ENCODE measurements at places on chromosomes 2 and 18.

- peaks cover 59% of the 10 kb centered on the region for H3K4me1 ChIP-seq
- peaks cover 5% of the 10 kb centered on the region for H3K36me3 ChIP-seq
- H3K27ac ChIP-seq, result no peak overlapping the region
- DNase-seq, result no peak
- H3K4me3 ChIP-seq, result no peak overlapping the region
Observed at GRCh38 chr2:97936199-97936598, 59.5 kb downstream of the TMEM131 start.

DNA sequence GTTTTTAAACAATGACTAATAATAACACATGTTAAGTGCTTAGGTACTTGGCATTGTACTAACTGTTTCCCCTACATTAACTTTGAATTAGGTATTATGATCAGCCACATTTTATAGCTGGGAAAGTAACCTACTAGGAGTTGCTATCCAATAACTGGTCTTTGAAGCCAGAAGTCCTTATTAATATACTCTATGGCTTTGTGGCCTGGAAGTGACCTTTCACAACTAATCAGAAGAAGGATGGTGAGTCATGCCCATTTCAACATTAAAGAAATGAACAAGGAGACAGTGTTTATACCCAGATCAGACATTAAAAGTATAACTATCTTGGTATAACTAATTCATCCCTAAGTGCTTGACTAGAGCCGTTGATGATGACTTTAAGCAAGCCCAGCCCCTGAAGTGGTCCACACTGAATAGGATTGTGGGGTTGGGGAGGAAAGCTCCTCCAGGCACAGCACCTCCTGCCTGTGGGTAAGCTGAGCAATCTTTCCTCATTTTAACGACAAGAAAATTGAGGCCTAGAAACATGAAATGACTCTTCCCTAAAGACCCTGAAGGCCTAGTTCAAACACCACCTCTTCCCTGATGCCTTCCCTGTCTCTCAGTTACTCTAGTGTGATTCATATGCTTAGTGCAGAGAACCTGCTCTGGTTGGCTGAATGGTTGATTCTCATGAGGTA lies 71.6 kb upstream of the RFX8 start:
- DNase-seq, result no peak
- no peak overlapping the region for H3K4me3 ChIP-seq
- peaks cover 15% of the 10 kb centered on the region for H3K4me1 ChIP-seq
- H3K27ac ChIP-seq, result no peak overlapping the region

GRCh38 chr2:110875384-110875725 lies 143.0 kb downstream of the ACOXL start:
- peaks cover 4% of the 10 kb centered on the region for H3K36me3 ChIP-seq
- peaks cover 13% of the 10 kb centered on the region for H3K4me1 ChIP-seq
- H3K27ac ChIP-seq, result no peak overlapping the region
- H3K27me3 ChIP-seq, result peaks cover 32% of the 10 kb centered on the region
- no peak for DNase-seq

GRCh38 chr2:142940606-142941223 lies 63.3 kb downstream of the KYNU start:
- no peak overlapping the region for H3K27ac ChIP-seq
- no peaks in the 10 kb centered on the region for H3K36me3 ChIP-seq
- no peaks in the 10 kb centered on the region for H3K4me1 ChIP-seq
- no peak overlapping the region for H3K4me3 ChIP-seq
- no peak for DNase-seq

- no peak for DNase-seq
- H3K27me3 ChIP-seq, result no peaks in the 10 kb centered on the region
- H3K36me3 ChIP-seq, result no peaks in the 10 kb centered on the region
- H3K4me1 ChIP-seq, result peaks cover 2% of the 10 kb centered on the region
- no peak overlapping the region for H3K27ac ChIP-seq
- H3K4me3 ChIP-seq, result no peak overlapping the region
Observed at GRCh38 chr2:105432749-105433148, 33.9 kb upstream of the FHL2 start.

GRCh38 chr2:172340394-172340793 lies 87.0 kb upstream of the ITGA6 start:
- no peak for DNase-seq
- H3K4me1 ChIP-seq, result peaks cover 21% of the 10 kb centered on the region
- peak overlapping the region; percentile 60 for H3K4me3 ChIP-seq
- H3K36me3 ChIP-seq, result peaks cover 3% of the 10 kb centered on the region
- no peak overlapping the region for H3K27ac ChIP-seq

- peak; percentile 90 for DNase-seq
- H3K27ac ChIP-seq, result no peak overlapping the region
- no peaks in the 10 kb centered on the region for H3K4me1 ChIP-seq
- no peaks in the 10 kb centered on the region for H3K36me3 ChIP-seq
Observed at GRCh38 chr2:237512774-237513466, 25.9 kb downstream of the MLPH start.

DNA sequence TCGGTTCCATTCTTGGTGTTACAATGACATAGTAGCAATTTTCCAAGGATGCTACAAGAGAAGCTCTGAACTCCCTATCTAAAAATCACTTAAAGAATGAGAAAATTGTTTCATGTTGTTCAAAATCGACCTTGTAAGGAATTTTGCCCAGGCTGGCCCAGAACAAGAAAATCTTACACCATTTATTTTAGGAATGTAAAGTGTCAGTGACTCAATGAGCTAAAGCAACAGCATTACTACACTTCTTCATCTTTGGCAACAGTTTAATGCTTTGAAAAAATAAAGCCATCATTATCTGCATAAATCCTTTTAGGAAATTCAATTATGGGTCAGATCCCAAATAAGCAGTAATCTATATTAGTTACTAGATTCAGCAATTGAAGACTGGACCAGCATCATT lies 38.6 kb downstream of the SLC25A12 start:
- DNase-seq, result no peak
- no peaks in the 10 kb centered on the region for H3K4me1 ChIP-seq
- no peak overlapping the region for H3K27ac ChIP-seq
- no peaks in the 10 kb centered on the region for H3K27me3 ChIP-seq

DNA sequence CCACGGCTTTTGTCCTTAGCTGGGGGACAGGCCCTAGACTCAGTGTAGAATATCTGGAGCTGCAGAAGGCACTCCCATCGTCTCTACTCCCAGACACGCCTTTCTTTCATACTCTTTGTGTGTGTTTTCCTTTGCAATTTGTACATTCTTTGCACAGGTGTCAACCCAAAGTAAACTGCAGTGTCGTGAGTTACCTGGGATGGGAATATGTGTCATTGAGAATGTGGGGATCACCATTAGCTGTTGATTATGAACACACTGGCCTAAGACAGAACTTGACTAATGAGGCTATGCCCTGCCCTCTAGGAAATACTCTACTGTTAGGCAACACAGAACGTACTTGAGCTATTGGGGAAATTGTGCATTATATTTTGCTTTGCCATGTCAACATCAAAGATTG lies 233.3 kb downstream of the SETBP1 start:
- DNase-seq, result no peak
- H3K36me3 ChIP-seq, result no peaks in the 10 kb centered on the region
- H3K27ac ChIP-seq, result no peak overlapping the region
- H3K4me1 ChIP-seq, result peaks cover 4% of the 10 kb centered on the region
- no peak overlapping the region for H3K4me3 ChIP-seq
- peaks cover 28% of the 10 kb centered on the region for H3K27me3 ChIP-seq

- no peak overlapping the region for H3K4me3 ChIP-seq
- no peak overlapping the region for H3K27ac ChIP-seq
- no peaks in the 10 kb centered on the region for H3K27me3 ChIP-seq
- no peaks in the 10 kb centered on the region for H3K4me1 ChIP-seq
- DNase-seq, result no peak
Observed at GRCh38 chr2:146817613-146818012, 1027.2 kb upstream of the ACVR2A start.

DNA sequence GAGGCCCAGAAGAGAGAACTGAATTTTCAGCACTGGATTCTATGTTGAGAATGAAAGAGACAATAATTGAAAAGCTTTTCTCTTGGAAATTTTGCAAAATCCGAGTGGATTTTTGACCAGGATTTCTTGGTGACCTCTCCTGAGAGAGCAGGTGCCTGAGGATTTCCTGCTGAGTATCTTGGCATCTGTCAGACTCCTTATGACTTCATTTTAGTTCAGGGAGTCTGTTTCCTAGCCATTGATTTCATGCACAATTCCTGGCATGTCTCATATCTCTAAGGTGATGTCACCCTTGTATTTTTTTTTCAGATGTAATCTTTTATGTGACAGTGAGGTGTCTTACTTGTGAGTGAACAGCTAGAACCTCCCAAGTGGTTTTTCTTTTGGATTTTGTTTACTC lies 195.9 kb downstream of the NEDD4L start:
- H3K27ac ChIP-seq, result no peak overlapping the region
- no peaks in the 10 kb centered on the region for H3K36me3 ChIP-seq
- no peaks in the 10 kb centered on the region for H3K27me3 ChIP-seq

DNA sequence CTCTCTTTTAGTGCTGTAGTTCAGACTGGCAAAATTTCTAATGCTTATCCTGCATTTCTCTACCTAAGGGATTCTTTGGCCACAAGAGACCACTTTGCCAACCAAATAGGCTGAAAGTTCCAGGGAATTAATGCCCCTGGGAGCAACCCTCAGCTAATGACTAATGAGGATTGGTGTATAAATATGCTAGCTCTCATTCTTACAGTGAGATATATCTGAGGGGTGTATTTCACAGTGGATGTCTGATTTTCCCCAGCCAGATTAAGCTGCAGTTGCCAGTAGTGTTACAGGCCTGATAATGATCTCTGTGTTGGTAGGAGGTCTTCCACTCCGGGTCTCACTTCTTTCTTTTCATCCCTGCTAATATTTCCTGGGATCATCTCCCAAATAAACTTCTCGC lies 90.4 kb downstream of the GULP1 start:
- no peak for DNase-seq
- H3K4me1 ChIP-seq, result no peaks in the 10 kb centered on the region
- H3K4me3 ChIP-seq, result no peak overlapping the region
- H3K27me3 ChIP-seq, result no peaks in the 10 kb centered on the region

DNA sequence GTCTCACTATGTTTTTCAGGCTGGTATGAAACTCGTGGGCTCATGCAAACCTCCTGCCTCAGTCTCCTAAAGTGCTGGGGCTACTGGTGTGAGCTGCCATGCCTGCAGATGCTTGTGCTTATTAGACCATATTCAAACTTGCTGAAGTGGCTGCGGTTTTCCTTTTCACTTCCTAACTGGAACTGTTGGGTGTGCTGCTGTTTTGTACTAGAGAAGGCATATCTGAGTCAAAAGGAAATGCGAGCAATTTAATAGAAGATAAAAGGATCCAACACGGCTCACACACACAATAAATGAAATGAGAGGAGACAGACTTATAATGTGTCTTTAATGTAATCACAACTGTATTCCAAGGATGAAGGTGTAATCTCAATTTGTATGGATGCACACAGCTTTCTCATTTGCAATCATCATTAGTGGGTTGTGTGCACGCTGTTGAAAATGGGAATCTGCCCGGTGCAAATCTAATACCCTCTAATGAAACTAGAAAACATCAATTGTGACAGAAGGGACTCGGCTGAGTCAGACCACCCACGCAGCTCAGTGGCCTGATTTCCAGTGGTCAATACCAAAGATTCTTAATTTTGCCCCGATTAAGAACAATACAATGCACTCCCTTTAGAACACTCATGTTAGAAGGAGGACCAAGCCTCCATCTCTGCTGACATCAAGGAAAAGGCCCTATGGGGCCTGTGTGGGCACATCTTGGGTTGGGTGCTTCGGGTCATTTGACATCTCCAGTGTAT lies 532.7 kb downstream of the TDRD15 start:
- no peak for DNase-seq
- no peak overlapping the region for H3K4me3 ChIP-seq
- no peaks in the 10 kb centered on the region for H3K4me1 ChIP-seq
- H3K36me3 ChIP-seq, result no peaks in the 10 kb centered on the region
- no peak overlapping the region for H3K27ac ChIP-seq

- no peaks in the 10 kb centered on the region for H3K4me1 ChIP-seq
- no peaks in the 10 kb centered on the region for H3K27me3 ChIP-seq
- H3K4me3 ChIP-seq, result no peak overlapping the region
- peaks cover 4% of the 10 kb centered on the region for H3K36me3 ChIP-seq
- DNase-seq, result no peak
- H3K27ac ChIP-seq, result no peak overlapping the region
Observed at GRCh38 chr2:207748993-207749392, 20.7 kb downstream of the FZD5 start.

All from activated naive CD4-positive, alpha-beta T cell treated with anti-CD3 and anti-CD28 coated beads for 36 hours (primary cell).